CD14-positive monocyte (primary cell): ENCODE measurements at places on chromosomes 7 and 10.
A peak's percentile ranks its signal among the peaks of the same experiment; 100 is the strongest.

DNA sequence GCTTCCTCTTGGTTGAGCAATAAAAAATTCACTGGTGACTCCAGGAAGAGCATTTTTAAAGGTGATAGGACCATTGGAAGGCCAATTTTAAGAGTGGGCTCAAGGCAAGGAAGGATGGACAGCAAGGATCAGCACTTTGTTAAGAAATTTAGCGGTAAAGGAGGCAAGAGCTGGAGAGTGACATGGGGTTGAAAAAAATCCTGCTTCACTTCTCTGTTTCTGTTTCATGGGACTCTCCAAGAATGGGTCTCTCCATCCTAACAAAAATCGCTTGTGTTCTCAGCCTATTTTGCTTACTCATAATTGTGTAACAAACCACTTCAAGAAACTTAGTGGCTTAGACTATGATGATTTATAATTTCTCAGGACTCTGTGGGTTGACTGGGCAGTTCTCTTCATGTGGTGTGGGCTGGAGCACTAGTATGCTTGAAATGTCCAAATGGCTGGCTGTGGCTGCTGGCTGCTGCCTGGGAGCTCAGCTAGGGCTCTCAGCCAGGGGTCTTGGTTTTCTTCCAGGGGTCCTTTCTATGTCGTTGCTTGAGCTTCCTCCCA lies 59.8 kb upstream of the ZNRF2 start:
- DNase-seq: peak; percentile 87

GRCh38 chr7:20696002-20696605 lies 80.6 kb downstream of the ABCB5 start:
- no peak for DNase-seq

DNA sequence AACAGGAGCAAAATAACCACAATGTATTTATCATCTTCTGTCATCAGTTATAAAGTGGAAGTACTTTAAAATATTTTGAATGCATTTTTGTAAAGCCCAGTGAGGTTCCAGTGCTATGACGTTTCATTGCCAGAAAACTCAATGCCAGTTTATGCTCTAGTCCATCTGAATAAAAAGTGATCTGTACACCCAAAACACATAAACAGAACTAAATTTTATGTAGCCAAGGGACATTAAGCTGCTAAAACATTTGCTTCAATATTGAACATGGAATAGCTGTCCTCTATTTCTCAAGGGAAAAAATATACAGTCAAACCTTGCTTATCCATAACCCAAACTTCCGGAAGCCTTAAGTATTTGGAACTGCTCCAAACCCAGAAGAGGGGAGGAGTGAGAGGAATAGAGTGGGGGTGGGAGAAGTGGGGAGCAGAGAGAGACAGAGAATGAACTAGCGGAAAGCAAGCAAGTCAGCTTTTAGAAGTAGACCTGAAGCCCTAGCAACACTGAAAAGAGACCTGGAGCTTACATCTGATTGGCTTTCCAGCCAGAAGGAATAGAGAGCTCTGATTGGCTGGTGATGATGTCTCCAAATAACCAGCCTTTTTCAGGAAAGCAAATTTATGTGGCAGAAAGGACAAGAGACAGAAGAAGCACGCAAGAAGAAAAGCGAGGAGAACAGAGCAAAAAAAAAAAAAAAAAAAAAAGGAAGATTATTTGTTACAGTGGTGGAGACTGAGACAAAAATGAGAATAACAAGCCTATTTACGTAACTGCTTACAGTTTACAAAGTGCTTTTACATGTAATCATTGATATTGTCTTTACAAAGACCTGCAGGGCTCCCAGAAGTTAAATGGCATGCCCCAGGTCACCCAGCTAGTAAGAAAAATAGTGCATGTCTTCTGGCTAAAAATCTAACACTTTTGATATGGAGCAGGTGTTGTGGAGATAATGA lies 196.0 kb downstream of the RNLS start:
- peak; percentile 52 for DNase-seq

- DNase-seq: no peak
These were observed 29.1 kb downstream of the TMEM130 start for GRCh38 chr7:98840722-98841121.

DNA sequence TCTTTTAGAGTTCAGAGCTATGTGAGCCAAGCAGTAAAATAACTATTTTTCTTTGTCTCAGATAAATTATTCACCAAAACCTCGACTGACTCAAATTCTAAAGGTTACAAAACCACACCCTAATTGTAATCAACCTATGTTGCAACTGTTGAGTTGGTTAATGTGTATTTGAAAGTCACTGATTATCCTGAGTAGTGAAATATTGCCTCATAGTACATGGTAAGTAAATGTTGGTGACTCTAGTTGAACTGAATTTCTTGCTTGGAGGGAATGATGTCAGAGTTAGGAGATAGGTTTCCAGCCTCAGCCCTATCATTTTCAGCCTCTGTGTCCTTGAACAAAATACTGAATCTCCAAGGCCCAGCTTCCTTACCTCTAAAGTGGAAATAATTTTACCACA lies 3.0 kb upstream of the CYP2C18 start:
- DNase-seq: no peak

DNA sequence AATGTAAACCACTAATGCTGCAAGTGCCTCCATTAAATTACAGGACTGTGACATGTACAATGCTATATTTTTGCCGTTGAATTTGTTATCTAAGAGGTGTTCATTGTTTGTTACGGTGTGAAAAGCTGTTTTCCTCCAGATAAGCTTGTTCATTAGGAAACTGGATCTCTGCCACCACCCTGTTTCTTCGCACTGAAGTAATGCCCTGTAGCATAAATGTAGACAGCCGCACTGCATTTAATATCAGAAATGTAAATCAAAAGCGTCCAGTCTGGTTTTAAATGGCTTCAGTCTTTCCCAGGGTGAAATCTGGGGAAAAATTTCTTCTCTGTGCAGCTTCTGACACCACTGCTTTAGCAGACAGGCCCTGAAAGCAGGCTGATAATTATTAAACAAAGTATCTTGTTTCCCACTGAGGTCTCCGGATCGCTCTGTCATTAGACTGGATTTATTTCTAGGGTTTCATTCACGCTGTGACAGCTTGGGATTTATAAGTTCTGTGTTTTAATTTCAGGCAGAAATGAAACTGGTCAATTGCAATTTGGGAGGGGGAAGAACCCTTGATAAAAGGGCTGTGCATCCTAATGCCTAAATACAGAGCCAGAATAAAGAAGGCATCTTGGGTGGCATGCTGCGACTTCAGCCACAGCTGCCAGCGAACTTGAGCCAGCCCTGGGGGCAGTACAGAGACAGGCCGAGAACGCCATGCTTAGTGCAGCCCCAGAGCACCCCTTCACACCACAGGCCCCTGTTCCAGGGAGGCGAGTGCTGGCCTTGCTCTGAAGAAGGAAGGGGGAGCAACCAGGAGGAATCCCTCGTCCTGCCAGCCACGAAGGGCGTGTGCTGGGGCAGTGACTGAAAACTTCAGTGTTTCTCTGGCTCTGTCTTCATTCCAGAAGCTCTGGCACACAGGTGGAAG lies 547.7 kb upstream of the GALNT17 start:
- no peak for DNase-seq

GRCh38 chr7:97075928-97076327 lies 41.6 kb upstream of the SDHAF3 start:
- DNase-seq: no peak

DNA sequence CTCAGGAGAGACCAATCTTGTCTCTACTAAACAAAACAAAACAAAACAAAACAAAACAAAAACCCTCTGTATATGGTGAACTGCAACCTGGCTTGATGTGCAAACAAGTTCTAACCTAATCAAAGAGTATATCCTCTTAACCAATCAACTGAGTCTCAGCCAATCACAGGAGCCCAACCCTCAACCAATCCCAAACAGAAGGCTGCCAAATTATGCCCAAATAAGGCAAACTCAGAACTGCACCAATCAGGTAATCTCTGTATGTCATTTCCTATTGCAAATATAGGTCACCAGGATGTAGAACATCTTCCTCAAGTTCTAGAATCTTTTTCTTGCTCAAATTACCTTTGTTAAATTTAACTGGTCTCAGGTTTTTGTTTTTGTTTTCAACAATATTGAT lies 5.2 kb downstream of the FAM133B start:
- DNase-seq: no peak

- DNase-seq: no peak
These were observed 105.2 kb downstream of the THSD7A start for GRCh38 chr7:11726794-11727155.

- DNase-seq: no peak
These were observed 148.1 kb upstream of the LAMB4 start for GRCh38 chr7:108278281-108278680.

DNA sequence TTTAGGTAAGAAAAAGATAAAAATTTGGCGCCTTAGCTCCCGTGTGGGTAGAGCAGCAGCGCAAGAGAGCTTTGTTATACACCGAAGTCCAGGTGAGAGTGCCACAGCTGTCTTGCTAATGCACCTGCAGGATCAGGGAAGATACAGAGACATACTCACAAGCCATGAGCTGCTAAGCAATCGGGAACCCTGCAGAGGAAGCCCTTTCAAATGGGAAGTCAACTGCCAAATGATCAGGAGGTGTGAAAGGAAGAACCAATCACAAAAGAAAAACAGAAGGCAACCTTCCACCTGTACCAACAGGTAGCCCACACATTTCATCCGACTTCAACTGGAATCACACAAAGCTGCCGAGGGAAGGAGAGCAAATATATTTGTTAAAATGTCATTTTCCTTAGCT lies 610.5 kb upstream of the PFKP start:
- no peak for DNase-seq

- DNase-seq: no peak
These were observed 105.3 kb downstream of the AMPH start for GRCh38 chr7:38525857-38526256.

DNA sequence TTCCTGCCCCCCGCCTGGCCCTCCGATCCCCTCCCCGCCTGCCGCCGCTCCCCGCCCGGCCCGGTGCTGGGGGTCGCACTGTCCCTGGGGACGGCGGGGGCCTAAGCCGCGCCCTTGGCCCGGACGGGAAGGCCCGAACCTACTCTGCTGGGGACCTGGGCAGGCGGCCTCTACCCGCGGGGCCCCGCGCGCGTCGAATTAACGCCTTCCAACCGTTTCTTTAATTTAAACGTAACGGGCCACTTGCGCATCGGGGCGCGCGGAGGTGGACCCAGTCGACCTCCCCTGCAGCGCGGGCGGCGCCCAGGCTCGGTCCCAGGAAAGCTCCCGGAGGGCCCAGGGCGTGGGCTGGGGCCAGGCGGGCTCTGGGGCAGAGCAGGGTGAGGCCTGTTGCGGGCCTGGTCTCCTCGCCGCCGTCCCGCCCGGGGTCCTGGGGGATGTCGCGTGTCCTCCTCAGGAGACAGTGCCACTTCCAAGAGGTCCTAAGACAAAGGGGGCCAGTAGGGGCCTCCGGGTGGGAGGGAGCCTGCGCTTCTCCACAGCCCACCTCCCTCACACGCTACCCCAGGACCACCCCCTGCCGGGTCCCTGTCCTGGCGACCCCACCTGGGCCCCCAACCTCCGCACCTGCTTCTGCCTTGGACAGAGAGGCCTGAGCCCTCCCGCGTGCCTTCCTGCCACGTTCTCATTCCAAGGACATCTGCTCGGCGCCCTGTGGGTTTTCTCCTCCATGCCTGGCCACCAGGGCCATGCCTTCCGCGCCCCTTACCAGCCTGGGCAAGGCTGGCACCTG lies 658 bp upstream of the PTPRN2 start:
- DNase-seq: no peak

DNA sequence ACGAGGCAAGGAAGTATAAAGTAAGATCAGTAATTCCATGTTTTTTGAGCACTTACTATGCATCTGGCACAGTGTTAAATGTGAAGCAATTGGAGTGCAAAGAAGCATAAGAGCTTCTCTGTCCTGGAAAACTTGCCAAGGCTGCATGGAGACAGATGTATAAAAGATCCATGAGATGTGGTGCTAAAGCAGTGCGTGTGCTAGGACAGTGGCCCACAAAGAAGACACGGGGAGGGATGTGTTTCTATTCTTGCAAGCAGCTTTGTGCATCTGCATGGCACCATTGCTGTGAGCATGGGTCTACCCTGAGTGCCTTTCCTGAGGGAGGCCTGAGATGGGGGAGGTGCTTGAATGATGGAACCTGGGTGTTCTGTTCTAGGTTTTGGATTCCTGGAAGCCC lies 5.1 kb upstream of the CDHR3 start:
- no peak for DNase-seq

- no peak for DNase-seq
These were observed 88.6 kb upstream of the KCNIP2 start for GRCh38 chr10:101932183-101932582.

DNA sequence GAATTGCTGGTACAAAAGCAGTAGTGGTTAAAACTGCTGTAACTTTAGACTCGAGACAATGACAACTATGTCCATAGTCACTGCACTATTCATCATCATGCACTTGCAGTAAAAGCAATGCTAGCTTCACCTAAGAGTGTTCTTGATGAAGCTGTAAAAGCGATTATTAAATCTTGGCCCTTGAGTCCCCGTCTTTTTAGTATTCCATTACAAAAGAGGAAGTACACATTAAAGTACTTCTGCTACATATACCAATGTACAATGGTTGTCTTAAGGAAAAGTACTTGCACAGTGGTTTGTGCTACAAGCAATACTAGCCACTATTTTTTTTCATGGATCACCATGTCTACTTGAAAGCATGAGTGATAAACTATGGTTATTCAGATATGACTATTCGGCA lies 78.3 kb downstream of the ATAD1 start:
- peak; percentile 51 for DNase-seq

DNA sequence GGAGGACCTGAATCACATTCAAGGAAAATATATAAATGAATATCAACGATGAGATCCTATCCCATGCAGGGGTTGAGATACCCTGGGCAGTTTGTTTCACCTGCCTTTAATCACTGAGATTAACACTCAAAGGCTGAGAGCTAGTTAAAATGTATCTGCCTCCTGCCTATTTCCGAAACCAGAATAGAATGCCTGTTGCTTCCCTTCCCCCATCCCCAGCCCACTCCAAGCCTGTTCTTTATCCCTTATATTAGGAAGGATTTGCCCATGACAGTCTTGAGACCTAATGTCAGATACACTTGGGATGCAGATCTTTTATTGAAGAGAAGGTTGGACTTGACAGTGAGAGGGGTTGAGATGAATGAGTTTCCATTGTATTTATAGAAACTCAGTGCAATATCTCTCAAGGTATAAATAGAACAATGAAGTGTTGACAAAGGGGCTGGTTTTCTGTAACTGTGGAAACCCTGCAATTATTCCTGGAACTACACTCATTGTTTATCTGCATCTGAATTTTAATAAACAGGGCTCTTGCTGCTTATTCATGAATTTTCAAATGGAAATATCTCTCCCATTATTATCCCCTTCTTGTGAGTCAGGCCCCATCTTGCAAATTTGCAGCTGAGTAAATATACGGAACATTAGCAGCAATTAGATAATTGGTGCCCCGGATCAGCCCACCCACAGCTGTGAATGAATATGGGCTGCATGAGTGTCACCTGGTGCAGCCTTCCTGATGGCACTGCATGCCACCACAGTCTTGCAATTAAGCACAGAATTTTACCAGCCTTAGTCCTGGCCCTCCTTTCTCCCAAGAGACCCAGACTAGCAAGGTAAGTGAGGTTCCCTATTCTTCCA lies 66.7 kb downstream of the SORCS3 start:
- DNase-seq: no peak

DNA sequence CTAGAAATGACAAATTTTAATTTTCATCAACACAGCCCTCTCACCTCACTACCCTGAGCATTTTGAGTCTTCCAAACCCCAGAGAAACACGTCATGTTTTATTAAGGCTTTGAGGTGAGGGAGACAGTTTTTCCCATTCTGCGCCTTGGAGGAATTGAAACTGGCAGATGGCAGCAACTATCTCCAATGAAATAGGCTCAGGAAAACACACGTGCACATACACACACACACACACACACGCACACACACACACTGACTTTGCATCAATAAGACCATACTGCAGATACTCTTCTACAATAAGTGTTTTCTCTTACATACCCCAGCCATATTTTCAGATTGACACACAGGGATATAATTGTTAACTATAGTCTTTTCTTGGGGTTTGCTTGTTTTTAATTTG lies 3.2 kb upstream of the SFTPA2 start:
- DNase-seq: no peak
